Nucleus accumbens (tissue), 56 donors: ENCODE measurements at places on chromosomes 13 and 19.

- no peak for DNase-seq
These were observed 69.1 kb upstream of the SLC15A1 start for GRCh38 chr13:98821372-98822224.

DNA sequence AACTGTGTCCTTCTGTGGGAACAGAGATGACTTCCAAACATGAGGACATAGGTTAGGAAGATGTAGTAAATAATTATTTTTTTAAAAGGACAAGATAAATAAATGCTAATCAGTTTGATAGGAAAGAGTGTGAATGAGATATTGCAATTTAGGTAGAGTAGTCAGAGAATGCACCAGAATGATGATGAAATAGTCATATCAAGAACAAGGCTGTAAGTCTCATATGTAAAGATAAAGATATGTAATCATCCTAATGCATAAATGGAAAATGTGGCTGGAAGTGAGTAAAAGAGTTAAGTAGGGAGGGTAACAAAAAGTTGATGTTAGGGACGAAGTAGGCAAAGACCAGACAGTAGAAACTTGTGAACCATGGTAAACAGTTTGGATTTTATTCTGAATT lies 1041.7 kb upstream of the MIR17HG start:
- DNase-seq, result no peak

DNA sequence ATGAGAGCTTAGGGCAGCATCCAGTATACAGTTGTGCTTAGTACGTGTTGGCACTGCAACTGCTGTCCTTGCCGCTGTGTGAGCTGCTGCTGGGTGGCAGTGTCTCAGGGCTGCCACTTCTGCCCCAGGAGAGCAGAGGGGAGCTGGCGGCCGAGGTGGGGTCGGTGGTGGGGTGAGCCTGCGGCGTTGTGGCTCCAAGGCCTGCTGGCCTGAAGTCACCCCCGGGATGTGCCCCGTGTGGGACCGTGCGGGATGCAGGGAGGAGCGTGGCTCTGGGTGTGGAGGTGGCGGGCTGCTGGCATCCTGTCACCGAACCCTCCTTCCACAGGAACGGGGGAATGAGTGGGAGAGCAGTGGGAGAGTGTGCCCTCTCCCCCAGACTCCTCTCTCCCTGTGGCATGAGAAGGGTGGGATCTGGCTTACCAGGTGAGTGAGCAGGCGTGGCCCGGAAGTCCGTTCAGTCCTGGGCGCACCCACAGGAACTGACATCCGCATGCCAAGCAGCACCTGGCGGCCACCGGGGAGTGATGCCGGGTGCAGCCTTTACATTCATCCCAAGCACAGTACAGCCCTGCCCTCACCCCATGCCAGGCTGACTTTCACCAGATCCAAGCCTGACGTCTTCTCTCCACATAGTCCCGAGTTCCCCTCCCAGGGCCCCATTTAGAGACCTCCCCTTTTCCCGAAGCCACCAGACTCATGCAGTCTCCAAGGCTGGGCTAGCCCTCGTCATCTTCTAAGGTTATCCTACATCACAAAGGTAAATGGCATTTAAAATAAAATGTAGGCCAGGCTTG lies 26.6 kb downstream of the MCF2L start:
- no peak for DNase-seq

DNA sequence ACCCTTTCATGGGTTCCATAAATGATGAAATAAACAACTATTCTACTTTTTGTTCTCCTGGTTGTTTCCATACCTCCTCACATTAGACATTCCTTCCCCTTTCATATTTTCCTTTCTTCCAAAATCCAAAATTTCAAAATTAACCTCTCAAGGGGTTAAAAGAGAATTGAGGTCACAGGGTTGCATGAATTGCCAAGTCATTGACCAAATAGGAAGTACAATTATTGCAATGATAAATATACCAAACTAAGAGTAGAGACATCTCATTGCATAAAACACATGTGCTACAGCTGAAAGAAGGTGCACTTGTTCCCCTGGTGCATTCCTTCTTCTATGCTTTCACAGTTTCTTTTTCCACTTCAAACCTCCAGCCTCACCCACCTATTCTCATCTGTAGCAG lies 136.1 kb downstream of the KCTD12 start:
- DNase-seq, result no peak

GRCh38 chr19:8074501-8074900 lies 21.9 kb downstream of the CCL25 start:
- no peak for DNase-seq

- DNase-seq, result no peak
These were observed at the start of gene C19orf33 for GRCh38 chr19:38303517-38304351. C19orf33 (plus strand) TSS chr19:38304251; CDS start chr19:38304262, 11 bp downstream.

DNA sequence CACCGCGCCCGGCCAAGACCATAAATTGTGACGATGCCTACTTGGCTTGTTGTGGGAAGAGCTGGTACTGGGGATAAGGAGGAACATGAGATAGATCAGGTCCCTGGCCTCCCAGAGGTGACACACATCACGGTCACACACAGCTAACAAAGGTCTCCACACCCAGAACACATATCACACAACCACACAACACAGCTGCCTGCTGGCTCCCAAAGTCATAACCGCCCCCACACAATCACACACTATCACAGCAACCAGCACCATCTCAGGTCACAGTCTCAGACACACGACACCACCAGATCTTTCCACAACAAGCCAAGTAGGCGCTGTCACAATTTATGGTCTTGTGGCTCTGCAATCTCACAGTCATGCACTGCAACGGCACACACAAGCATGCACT lies 5.7 kb downstream of the COL5A3 start:
- DNase-seq, result no peak

DNA sequence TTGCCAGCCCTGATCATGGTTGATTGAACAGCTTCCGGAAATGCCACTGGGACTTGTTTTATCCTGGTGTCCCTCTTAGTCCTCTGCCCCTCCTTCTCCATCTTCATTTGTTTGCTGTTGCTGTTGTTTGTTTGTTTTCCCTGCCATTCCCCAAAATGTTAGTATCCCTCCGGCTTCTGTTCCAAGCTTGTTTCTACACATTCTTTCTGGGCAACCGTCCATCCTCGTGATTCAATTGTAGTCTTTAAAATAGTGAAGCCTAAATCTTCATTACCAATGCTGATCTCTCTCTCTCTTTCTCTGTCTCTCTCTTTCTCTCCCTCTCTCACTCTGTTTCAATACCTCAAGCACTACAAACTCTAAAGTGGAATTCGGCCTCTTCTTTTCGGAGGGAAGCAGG lies 649.3 kb upstream of the ARGLU1 start:
- no peak for DNase-seq

DNA sequence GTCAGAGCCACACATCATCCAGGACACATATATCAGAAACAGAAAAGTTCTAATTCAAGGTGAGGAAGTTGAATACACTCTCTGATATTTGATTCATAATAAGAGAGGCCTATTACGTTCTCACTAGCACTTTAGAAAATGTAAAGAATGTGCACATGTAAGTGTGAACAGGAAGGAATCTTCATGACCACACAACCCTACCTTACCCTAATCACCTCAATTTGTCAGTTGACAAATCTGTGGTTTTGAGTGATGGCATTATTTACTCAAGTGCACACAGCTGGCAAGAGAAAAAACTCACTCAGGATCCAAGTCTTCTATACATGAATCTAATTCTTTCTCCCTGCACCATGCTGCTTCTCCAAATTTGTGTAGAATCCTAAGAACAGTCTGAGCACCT lies 445.8 kb downstream of the SUCLA2 start:
- no peak for DNase-seq

DNA sequence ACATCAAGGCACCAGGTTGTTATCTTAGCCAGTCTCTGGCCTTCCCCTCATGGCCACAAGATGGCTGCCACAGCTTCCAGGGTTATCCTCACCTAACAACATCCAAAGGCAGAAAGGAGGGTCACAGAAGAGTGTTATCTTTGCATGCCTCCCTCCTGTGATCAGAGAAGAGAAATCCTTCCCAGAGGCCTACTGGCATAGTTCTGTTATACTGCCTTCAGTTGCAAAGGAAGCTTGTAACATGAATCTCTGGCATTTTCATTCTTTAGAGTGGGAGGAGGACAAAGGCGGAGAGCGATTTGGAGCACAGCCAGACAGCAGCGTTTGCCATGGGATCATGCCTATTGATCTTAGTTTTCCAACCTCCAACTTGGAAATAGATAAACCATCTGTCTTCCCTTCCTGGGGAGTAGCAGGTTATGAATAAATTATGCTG lies 135.7 kb downstream of the DNAJC15 start:
- DNase-seq, result no peak

DNA sequence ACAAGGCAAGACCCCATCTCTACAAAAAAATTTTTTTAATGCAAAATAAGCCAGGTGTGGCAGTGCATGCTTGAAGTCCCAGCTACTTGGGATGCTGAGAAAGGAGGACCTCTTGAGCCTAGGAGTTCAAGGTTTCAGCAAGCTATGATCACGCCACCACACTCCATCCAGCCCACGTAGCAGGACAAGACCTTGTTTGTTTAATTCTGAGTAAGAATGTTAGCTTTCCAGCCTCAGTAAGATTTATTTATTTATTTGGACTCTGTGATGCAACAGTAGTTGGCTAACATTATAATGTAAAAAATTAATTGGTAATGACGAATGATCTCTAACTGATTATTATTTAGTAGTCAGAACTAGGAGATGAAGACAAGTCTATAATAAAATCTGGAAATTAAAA lies 23.3 kb downstream of the N4BP2L2 start:
- DNase-seq, result no peak

- DNase-seq, result peak; percentile 61
These were observed 6.0 kb downstream of the A1BG start for GRCh38 chr19:58346961-58347929.

GRCh38 chr19:52234406-52234805 lies 35.0 kb upstream of the ZNF766 start:
- DNase-seq, result no peak

DNA sequence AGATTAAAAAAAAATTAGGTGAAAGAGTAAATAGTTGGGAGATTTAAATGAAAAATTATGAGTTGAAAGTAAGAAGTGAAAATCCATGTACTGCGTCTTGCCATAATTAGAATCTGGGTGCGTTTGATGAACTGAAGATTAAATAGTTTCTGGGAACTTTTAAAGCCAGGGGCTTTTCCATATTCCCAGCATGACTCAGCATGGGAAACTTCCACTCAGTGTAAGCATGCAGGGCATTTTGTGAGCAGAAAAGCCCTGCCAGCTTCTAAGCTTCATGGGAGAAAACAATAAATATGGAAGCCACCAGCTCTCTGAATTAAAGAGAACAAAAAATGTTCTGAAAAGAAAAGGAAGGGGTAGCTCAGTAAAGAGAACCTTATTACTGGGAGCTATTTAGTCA lies 62.0 kb upstream of the EDNRB start:
- no peak for DNase-seq

DNA sequence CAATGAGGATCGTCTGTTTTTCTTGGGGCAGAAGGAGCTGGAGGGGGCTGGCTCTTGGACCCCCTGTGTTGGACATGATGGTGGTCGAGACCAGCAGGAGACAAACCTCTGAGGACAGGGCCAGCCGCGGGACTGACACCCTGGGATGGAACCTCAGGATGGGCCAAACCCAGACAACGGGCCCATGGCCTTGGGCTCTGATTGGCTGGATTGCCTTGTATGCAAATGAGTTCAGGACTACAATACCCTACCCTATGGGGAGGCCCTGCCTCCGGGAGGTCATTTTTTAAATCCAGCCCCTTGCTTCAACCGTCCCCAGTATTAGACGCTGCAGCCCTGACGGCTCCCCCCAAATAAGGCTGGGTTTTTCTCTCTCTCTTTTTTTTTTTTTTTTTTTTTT lies 22.0 kb downstream of the SLC5A5 start:
- no peak for DNase-seq

- no peak for DNase-seq
These were observed 42.1 kb downstream of the NAA16 start for GRCh38 chr13:41352935-41353840.

DNA sequence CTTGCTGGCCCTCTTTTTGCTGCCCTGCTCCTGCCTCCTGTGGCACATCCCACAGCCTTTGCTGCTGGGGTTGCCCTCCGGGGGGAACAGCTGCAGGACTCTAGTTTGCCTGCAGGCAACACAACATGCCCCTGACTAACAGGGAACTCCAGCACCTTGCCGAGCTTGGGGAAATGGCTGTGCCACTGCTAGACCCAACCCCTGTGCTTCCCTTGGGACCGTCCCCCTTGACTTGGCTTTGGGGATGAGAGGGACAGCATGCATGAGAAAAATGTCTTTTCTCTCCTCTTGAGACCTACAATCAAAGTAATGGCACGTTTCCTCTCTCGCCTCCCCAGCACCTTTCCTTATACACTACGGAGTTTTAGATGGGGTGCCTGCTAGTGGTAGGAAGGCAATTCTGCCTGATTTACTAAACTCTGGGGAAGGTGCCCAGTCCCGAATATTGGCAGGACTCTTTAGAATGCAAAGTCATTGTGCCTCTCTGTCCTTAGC lies 12.4 kb upstream of the VWA8 start:
- DNase-seq, result no peak

DNA sequence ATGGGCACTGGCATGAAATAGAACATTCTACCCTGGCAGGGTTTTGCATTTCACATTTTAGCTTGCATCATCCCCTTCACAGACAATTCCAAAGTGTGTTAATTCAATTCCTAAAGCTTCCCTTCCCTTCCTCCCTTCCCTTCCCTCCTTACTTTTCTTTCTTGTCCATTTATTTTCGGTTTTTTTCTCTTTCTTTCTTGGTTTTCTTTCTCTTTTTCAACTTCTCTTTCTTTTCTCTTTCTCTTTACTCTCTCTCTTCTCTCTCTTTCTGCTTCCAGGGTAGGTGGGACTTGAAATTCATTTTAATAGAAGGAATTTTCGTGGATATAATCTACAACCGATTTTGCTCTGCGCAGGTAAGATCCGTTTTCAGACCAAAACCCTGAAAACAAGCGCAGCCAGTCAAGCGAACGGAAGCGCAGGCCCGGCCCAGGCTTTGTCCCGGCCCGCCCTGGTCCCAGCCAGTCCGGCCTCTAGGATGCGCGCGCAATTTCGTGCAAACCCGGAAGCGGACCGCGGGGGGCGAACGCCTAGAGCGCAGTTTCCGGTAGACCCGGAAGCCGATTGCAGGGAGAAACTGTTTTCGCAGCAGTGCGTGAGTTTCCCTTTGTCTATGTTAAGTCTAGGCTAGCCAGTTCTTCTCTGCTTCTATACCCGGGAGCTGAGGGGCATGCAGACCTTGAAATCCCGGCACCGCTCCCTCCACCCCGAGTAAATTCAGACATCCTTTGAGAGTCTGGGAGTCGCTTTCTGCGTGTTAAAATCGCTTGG lies at the start of gene ZNF528:
Gene ZNF528 (plus strand): TSS at position 540 of the 771 bp plus-strand sequence. CDS start 4,165 bp downstream, outside the sequence.
- peak; percentile 89 for DNase-seq

DNA sequence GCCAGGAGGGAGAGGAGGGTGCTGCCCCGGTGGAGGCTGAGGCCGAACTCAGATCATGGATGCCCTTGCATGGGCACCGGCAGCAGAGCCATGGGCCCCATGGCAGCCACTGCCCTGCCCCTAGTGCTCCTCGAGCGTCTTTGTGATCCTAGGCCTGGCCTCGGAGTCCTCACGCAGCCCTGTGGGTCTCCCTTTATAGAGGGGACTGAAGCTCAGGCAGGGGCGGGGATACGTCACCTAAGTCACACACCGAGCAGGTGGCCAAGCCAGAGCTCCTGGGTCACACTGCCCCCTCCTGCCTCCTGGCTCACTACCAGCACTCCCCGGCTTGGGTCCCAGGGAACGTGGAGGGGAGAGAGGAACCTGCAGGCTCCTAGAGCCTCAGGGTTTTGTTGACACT lies 28.7 kb downstream of the DHX34 start:
- DNase-seq, result no peak
